ENCODE measurements at places on chromosomes 5 and 9. TPM values are rescaled to one million over a fixed set of nuclear protein-coding genes. Genes with fewer than 3 reads are reported as not detected.

The GGTA1 gene
- 2.0 TPM for total RNA-seq

The PCDH1 gene
- 127 TPM for total RNA-seq

The PCDHGA8 gene
- total RNA-seq = 3.3 TPM

The WDR41 gene
- 64.6 TPM for total RNA-seq

The FOXD4L5 gene
- 0.21 TPM for total RNA-seq

The CDKN2B-AS1 gene
- 1.5 TPM for total RNA-seq

DNA sequence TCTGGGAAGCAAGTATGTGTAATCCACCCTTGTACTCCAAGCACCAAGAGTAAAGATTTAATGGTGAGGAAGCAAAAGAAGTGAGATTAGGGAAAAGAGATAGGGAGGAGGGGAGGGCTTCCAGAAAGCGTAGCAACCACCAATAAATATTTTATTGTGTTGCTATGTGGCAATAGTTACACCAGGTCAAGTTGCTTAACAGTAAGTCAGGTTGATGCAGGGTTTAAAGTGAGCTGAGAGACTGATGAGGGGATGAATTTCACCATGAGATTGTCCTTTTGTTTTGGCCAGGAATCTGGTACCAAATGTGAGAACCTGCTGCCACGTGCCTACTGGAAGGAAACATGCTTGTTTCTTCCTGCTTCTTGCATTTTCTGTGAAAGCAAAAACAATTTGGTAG is 62.7 kb downstream of the PCSK5 start:
- DNase-seq = no peak

DNA sequence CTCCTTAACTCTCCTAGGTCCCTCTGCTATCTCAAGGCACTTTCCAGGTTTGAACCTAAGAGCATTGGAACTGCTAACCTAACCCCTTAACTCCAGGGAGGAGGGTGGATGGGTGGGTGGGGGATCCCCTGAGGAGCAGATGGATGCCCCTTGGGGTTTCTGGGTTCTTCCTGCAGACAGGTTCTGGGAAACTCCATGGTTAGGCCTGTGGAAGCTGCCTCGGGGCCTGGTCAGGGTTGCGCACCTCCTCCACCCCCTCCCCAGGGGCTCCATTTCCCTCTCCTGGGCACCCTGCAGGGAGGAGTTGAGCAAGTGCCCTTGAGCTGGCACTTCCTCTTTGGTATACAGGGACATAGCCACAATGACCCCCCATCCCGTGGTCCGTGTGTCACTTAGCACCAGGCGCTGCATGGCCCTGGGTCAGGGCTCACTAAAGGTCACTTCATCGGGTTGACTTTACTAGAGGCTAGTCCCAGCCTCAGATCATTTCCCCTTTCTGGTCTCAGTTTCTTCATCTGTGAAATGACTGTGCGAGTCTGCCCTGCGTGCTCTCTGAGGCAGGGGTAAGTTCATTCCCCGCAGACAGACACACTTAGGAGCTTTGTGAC is 16.0 kb downstream of the CXXC5 start:
- no peak for DNase-seq

DNA sequence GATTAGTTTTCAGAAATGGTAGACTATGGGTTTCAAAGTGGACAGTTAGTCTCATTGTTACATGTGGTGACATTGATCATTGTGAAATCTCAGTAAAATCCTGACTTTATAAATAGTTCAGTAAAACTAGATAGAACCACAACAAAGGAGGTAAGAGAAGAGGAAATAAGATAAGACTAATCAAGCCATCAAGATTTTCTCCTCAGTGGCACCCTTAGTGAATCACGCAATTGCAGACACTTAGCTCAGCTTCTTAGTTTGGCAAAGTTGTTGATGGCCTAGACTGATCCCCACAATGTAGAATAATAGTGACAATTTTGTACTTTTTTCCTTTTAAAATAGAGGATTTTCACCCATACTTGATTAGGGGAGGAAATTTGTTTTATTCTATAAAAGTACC is 426.7 kb upstream of the ITGA1 start:
- DNase-seq = no peak

DNA sequence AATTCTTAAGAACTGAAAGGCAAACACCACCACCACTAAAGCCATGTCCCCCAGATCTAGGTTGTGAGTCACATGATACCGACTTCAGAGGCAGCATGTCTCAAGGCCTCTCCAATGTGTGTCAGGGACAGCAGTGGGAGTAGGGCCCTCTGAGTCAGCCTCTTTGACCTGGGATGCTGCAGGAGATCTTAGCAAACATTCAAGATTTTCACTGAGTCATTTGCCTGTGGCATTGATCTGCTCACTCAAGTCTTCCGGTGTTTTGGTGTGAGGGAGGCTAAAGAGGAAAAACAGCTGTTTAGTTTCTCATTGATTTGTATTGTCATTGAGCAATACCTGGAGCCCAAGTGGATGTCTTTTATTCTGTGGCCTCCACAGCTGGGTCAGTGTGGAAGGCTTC is 36.1 kb downstream of the TMC1 start:
- DNase-seq = no peak

- DNase-seq = no peak
These were observed 2.4 kb upstream of the ZBTB43 start for GRCh38 chr9:126802318-126803059.

DNA sequence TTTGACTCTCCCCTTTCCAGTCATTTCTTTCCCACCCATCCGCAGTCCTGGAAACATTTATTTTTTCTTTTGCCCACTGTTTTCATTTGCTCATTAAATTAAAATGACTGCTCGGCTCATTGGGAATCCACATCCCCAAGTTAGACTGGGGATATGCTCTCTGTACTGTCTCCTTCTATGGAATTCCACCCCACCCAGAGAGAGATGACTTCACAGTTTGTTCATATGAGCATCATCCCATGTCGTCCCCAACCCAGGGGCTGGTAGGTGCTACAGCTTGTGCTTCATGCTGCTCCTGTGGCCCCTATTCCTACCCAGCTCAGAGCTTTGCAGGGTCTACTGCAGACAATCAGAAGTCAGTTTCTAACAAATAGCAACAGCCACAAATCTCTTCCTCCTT is 16.5 kb upstream of the RARS1 start:
- no peak for DNase-seq

DNA sequence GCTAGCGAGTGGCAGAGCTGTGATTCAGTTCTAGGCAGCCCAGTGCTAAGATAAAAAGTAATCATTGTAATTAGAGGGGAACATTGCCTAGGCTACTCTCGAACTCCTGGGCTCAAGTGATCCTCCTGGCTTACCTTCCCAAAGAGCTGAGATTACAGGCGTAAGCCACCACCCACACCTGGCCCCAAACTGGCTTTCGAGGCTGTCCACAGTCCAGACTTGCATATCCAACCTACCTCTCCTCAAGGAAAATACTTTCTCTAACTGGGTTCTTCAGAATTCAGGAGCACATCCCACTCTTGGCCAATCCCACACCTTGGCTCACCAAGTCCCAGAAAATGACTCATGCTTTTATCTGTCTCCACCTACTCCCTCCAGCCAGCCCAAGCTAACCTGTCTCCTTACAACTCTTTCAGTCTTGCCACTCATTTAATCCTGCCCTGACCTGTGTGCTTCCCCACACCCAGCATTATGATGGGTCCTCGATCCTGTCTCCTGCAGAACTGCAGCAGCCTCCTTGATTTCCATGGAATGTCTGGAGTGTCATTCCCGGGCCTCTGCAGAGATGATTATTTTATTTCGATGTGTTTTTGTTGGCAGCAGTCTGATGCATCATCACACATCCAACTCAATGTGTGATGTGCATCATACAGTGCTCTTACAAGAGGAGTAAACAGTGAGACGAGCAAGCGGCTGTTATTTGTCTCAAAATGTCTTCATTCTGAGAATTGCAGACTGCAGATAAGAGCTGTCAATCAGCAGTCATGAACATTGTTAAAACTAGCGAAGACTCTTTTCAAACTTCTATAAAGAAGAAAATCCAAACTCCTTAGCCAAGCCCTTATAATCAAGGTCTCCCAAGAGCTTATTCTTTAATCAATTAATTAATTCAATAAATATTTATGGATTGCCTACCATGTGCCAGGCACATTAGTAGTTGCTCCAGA is 167.3 kb downstream of the SEC61B start:
- no peak for DNase-seq

DNA sequence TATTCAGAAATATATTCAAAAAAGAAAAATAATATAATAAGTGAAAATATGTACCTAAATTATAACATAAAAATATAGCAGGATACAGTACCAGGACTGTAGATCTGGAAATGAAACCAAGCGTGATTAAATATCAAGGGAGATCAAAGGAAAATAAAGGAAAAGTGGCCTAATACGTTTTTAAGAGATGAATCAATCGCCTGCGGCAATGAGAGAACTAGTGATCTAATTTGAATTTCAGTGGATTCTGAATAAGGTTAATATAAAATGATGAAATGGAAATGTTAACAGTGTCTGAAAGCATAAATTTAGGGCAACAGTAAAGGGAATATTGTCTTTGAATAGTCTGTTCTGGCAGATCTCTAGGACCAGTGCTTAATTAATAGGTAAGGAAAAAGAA is 1761.9 kb upstream of the ACO1 start:
- no peak for DNase-seq

GRCh38 chr5:160846642-160847041 is 5.4 kb downstream of the ATP10B start:
- DNase-seq = no peak

DNA sequence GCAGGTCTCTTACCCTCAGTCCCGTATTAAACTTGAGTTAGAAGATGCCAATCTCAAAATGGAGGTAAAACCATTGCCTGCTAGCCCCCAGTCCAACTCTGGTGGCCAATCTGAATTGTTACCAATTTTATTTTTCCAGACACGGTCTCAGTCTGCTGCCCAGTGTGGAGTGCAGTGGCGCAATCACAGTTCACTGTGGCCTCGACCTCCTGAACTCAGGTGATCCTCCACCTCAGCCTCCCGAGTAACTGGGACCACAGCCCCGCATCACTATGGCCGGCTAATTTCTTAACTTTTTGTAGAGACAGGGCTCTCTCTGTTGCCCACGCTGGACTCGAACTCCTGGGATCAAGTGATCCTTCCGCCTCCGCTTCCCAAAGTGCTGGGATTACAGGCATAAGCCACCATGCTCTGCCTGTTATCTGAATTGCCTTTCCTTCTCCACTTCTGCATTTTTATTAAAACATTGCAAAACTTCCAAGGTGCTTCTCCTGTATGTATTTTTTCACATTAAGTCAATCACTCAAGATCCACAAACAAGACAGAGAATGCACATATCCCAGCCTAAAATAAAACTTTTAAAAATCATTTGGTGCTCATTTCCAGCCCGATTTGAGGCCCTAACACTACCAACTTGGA is 2.3 kb downstream of the FANCC start:
- no peak for DNase-seq

DNA sequence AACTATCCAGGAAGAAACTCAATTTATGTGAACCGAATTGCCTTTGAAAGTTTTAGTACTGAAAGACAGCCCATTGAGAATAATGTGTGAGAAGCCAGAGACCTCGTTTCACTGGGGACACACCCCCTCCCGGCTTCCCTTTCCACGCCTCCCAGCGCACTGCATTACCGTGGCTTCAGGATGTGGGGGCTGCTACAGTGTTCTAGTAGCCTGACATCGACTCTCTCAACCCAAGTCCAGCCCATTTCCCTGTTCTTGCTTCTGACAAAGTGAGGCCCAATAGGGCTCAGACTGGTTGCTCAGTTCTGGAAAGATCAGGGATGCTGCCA is 3.5 kb downstream of the PAX5 start:
- no peak for DNase-seq

GRCh38 chr9:25990376-25990775 is 312.1 kb upstream of the TUSC1 start:
- no peak for DNase-seq

- DNase-seq = peak; percentile 15
These were observed 21.5 kb upstream of the LPCAT1 start for GRCh38 chr5:1545126-1545804.

DNA sequence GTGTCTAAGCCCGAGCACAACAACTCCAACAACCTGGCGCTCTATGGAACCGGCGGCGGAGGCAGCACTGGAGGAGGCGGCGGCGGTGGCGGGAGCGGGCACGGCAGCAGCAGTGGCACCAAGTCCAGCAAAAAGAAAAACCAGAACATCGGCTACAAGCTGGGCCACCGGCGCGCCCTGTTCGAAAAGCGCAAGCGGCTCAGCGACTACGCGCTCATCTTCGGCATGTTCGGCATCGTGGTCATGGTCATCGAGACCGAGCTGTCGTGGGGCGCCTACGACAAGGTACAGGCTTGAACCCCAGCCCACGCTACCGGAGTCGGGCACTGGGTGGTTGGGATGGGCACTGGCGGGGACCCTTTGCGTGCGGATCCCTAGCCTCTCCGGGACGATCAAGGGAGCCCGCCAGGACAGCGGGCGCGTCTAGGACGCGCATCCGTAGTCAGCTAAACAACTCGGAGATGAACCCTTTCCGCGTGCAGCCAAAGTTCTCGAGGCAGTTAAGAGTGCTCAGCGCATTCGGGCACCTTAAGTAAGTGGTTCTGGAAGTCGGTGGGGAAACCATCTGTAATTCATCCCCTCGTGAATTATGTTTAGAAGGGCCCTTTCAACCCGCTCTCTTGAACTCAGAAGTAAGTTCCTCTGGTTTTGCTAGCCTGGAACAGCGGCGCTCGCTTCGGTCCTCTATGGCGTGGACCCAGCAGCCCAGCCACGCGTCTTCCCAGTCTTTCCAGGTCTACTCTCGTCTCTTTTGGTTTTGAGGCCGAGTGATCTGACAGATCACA is 1.3 kb downstream of the KCNN2 start:
- no peak for DNase-seq

- no peak for DNase-seq
These were observed 23.3 kb downstream of the CAVIN4 start for GRCh38 chr9:100601216-100601615.

DNA sequence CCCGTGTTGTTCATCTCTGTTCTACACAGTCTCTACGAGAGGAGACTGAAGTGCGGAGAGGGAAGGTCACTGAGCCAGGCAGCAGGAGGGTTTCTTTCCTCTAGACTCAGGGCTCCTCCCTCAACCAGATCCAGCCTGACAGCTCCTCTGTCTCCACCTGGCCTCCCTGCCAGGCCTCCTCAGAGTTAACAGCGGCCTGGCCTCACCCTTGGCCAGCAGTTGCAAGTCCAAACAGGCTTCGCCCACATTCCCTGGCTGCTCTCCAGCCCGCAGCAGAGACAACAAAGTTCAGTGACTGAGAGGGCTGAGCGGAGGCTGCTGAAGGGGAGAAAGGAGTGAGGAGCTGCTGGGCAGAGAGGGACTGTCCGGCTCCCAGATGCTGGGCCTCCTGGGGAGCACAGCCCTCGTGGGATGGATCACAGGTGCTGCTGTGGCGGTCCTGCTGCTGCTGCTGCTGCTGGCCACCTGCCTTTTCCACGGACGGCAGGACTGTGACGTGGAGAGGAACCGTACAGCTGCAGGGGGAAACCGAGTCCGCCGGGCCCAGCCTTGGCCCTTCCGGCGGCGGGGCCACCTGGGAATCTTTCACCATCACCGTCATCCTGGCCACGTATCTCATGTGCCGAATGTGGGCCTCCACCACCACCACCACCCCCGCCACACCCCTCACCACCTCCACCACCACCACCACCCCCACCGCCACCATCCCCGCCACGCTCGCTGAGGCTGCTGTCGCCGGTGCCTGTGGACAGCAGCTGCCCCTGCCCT is at the start of gene HRCT1:
Gene HRCT1, plus strand, starts transcription at position 291 of the 768 bp plus-strand sequence. Its CDS starts 86 bp downstream, at position 377.
- peak; percentile 94 for DNase-seq

DNA sequence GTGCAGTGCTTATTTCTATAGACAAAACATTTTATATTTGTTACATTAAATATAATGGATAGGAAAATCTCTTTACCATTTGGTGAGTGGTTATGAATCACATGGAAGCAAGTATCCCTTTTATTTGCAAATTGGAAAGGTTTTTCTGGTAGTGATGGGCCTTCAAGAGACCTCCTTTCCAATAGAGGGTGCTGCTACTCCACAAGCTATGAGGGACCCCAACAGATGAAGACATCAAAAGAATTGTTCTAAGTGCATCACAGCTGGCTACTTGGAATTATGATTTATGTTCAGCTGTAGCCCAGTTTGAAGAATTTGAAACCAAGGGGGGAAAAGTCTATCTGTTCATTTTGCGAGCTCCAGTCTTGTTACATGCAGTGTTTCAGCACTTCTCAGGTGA is 493.7 kb upstream of the SGCD start:
- DNase-seq = no peak
